ENCODE measurements at places on chromosomes 6 and 20.

- DNase-seq: no peak
These were observed 559.3 kb downstream of the C6orf118 start for GRCh38 chr6:164750128-164750527.

DNA sequence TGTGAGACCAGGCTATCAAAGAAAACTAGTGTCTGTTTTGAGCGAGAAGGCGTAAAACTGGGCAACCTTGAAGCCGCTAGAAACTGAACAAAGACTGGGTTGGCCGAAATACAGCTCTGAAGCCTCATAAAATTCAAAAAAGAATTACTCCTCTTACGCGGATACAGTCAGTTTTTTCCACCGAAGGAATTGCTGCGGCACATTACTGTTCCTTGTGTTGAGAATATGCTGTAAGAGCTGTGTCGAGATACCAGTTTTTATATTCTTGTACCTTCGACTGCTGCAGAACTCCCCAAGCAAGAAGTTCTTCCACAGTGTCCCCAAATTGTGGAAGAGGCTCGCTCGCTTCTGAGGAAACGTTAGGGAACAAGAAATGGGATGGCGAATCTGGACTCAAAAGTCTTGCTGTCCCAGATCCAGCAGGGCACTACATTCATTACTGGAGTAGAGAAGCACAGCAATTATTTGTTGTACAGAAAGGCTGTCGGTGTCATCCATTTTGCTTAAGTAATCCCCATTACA, 523 bp upstream of the COX7A2 start:
- DNase-seq: no peak

DNA sequence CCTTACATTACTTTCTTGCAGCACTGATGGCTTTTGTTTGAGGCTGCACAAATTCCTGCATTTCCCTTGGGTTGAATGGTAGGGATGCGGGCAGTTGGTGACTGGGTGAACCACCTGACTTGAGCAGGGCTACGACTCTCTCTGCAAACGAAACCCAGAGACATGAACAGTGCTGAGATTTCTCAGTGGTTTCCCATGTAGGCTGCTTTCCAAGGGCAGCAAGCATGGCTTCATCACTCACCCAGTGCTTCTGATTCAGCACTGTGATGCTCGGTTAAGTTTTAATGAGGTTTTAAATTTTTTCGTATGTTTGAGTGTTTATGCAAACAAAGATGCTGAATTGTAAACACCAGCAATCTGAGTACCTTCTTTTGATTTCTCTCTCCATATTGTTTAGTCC, 127.2 kb downstream of the MTHFD1L start:
- no peak for DNase-seq

GRCh38 chr6:2990248-2990931, 9.3 kb upstream of the NQO2 start:
- DNase-seq: no peak

GRCh38 chr6:16430391-16431089, 192.2 kb downstream of the GMPR start:
- no peak for DNase-seq
